ENCODE measurements at places on chromosomes 7 and 10. TPM values are rescaled to one million over a fixed set of nuclear protein-coding genes. Genes with fewer than 3 reads are reported as not detected.

Gene SPRN
- total RNA-seq = 3.7 TPM

Gene EMX2
- not detected for total RNA-seq

Gene DBF4
- total RNA-seq = 9.4 TPM

Gene UPK3B
- not detected for total RNA-seq

Gene NPVF
- not detected for total RNA-seq

Gene TMEM196
- not detected for total RNA-seq

Gene PKD2L1
- total RNA-seq = not detected

- DNase-seq = no peak
Observed at GRCh38 chr10:49595713-49596492, 14.2 kb upstream of the SLC18A3 start.

- DNase-seq = no peak
Observed at GRCh38 chr10:77436257-77436975, 201.2 kb downstream of the KCNMA1 start.

- DNase-seq = no peak
Observed at GRCh38 chr7:139589474-139589873, 66.0 kb downstream of the CLEC2L start.

- DNase-seq = no peak
Observed at GRCh38 chr10:47336387-47337134, 11.6 kb upstream of the RBP3 start.

GRCh38 chr7:73715648-73716317 is 3.7 kb downstream of the STX1A start:
- DNase-seq = peak; percentile 90

DNA sequence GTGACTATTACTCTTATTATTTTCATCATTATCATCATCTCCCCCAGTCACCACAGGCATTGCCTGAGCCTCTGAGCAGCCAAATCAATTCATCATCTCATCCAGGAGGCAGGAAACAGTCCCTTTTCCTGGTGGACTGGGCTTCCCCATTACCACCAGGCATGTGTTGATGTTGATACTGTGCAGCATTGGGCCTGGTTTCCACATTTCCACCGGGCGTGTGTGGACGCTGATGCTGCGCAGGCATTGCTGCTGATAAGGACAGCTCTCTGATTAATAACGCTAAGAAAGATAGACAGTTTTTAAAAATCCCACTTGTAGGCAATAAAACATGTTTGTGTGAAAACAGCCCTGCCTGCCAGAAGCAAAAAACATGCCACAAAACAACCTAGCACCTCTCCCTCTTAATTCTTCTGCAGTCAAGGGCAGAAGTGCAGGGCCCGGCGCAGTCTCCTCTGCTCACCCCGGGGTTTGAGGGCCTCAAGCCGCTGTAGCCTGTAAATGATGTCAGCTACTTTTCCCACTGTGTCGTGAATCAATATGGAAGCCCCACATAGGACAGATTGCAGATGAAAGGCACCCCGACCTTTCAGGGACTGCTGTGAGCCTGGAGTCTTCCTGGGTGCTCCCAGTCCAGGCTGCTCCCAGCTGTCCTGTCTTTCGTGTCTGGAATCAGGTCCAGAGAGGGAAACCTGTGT is 216.0 kb downstream of the WDR37 start:
- no peak for DNase-seq

- no peak for DNase-seq
Observed at GRCh38 chr10:6023661-6024333, 38.4 kb downstream of the IL2RA start.

GRCh38 chr7:128731184-128731583 is 8.0 kb upstream of the CALU start:
- DNase-seq = no peak

- DNase-seq = no peak
Observed at GRCh38 chr7:118085000-118085399, 99.0 kb upstream of the LSM8 start.

DNA sequence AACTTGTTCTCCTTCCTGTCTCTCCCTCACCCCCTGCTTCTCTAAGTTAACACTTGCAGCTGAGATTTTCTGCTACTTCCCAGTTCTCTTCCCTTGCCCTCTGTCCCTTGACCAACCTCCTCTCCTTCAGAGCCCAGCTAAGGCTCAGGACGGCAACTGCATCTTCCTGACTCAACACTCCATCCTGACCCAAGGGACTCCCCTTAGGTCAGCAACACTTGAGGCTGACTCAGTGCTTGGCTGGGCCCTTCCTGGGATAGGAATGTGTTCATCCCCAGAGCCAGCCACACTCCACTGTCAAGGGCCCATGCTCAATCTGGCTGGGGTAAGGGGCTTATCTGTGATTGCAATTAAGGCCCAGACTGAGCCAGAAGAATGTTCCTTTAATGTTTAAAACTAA is 3.4 kb downstream of the CALHM2 start:
- peak; percentile 72 for DNase-seq

DNA sequence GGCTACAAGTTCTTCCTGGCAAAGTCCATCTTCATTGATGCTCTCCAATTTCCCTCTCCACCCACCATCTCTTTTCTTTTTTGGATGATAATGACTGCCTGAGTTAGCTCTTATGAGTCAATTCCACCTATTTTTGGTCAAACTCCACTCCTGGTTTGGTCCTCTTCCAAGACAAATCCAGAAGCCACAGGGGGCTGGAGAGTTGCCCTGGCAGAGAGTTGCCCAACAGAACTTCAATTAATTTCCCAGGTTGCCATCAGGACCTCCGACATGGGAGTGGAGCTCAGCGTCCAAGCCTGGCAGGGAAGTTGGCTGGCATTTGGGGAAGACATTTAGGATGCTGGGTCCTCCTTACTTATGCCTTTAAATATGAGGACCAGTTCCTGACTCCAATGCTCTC is 29.2 kb upstream of the KCNMA1 start:
- peak; percentile 29 for DNase-seq

DNA sequence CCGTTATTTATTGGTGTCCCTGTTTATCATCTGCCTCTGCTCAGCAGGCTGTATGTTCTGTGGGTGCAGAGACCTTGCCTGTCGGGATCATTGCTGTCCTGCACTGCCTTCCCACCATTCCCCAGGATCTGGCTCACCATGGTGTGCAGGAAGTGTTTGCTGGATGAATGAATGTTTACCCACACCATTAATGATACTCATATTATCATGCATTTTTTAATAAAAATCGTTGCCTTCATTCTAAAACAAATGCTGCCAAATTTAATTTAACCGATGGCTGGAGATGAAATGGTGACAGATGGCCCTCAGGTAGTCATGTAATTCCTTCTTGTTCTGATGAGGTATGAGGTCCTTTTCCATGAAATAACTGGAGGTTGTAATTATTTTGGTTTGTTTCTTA is 22.5 kb downstream of the PLPP4 start:
- DNase-seq = no peak

DNA sequence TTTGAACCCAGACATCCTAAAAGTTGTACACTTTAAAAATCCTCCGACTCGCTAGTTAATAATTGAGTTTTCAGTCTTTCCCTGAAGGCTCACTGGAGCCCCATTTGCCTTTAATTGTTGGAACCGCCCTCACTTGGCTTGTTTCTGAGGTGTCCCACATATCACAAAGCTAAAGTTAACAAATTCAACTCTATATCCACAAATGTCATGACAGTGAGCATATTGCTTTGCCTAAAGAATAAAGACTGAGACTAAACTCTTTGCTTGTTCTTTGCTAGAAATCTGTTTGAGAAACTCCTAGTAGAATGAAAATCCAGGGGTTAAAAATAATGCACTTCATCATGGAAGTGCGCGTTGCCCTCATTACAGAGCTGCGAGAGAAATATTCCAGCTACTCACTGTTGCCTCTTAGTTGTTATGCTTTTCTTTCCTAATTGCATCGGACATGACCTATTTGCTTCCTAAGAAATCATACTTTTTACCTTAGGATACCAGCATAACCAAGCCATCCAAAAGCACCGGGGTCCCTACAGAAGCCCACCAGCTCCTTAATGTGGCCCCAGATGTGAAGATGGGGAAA is 752 bp downstream of the THSD7A start:
- peak; percentile 25 for DNase-seq

DNA sequence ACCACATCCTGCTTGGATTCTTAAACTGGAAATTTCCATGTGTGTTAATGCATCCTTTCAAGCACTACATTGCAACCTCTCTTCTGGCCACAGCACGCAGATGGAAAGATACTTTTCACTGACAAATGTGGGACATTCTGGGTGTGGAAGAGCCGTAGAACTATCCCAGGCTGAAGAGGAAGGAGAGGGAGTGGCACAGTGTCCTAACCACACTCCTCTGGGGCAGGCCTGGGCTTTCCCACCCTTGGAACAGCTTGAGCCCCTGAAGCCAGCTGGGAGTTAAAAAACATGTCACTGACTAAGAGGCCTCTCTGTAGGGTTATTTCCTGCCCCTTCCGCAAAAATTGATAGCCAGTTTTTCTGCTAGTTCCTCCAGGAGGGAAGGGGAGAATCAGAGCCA is 34.0 kb upstream of the DNMBP start:
- DNase-seq = no peak

- DNase-seq = no peak
Observed at GRCh38 chr7:76065016-76065612, 17.2 kb downstream of the MDH2 start.

DNA sequence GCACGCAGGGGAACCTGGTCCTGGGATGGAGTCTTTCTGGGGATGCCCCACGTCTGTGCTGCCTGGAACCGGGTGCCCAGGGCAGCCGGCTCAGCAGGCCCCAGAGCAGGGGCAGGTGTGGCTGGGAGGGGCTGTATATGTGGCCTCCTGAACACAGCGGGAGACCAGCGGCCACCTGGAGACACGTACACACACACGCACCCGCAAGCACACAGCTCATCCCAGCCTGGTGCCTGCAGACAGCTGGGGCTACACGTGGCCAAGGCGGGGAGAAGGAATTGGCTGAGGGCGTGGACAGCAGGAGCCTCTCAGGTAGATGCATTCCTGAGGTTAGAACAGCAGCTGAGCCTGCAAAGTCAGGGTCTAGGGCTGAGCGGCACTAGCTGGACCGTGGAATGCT is 14.0 kb downstream of the ADAM8 start:
- DNase-seq = no peak

- peak; percentile 13 for DNase-seq
Observed at GRCh38 chr10:122407375-122408125, 33.0 kb downstream of the PLEKHA1 start.

DNA sequence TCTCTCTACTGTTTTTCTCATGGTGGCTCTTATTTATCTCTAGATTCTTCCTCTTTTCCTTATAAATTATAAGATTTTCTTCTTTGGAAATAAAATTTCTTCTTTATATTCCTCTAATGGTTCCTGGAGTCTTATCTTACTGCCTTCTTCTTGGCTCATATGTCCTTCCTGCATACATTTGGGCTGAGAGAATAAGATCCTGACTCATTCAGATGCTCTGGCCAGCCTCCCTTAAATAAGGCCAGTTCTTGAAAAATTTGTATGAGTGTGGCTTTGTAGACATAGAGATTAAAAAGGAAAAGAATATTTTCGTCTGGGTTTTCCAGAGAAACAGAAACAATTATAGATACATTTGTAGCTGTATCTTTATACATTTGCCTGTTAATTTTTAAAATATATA is 411.3 kb downstream of the KIF20B start:
- peak; percentile 90 for DNase-seq

GRCh38 chr7:90709501-90710465 is 113.7 kb downstream of the CDK14 start:
- peak; percentile 68 for DNase-seq
